ENCODE measurements at places on chromosomes 11 and 22. TPM values are rescaled to one million over a fixed set of nuclear protein-coding genes. Genes with fewer than 3 reads are reported as not detected.

DNA sequence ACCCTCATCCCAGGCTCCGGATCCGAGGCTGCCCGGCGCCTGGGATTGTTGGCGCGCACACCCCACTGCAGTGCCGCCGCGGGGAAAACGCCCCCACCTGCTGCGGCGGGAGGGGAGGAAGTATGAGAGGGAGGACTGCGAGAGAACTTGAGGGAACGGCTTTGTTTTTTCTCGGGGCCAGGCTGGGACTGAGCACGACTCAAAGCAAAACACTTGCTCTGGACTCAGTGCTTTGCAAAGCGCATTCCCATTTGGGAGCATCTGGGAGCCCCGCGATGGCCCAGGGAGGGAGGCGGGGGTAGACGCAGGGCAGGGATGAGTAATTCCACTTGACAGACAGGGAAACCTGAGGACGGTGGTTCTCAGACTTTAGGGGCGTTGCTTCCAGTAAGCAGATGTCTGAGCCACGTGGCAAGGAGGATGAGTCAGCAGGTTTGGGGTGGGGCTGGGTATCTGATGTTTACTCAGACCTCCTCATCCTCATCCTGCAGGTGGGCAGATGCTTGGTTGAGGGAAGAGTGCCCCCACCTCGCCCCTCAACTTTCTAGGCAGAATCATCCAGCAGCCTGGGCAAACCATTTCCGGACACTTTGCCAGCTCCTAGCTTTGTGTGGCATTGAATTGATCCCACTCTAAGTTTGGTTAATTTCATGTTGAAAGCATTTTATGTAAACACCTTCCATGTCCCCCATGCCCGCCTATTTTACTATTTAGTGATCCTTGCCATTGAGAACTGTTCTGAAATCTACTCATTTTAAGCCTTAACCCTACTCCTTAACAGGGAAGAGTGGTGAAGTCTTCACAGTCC lies 1.5 kb downstream of the MIAT start:
- DNase-seq, result peak; percentile 92

DNA sequence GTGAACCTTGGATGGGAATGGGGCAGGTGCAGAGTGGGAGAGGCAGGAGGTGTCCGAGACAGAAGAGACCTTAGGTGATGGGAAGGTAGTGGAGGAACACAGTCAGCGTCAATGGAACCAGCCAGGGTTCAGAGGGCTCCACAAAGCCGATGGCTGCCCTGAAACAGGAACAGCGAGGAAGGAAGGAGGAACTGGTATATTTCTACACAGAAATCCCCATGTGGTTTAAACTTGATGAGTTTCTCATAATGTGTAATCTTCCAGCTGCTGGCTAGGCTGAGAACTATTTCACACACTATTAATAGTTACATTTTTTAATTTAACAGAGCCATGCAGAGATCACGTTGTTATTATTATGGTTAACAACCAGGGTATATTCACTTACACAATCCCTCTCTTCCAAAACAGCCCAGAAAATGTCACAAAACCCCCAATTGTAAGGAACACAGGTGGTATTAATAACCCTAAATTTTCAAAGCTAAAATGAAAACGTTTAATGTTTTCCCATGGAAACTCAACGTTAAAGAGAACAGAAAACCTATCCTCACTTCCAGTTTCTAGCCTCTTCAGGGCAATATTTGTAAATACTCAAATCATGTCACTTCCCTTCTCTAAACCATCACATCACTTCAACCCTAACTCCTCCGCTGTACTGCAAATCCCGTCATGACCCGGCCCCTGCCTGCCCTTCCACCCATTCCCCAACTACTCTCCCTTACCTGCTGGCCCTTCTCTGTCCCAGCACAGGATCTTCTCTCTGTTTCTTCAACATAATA lies 74.5 kb upstream of the ARFGAP3 start:
- DNase-seq, result no peak

The PRG3 gene
- not detected for total RNA-seq

DNA sequence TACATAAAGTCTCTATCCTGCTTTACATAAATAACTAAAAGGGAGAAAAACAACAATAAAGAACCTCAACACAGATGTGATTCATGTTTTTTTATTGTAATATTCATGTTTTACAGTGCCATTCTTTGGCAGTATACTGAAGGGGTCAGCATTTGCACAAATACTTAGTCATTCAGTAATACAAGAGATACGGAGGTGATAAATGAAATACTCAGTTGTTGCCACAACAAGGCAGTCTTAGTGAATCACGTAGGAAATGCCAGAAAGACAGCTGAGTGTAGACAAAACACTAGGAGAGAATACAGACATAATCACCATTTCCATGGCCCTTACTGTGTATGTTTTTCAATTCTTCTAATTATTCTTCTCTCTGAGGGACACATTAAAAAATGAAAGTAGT lies 910.4 kb downstream of the METTL15 start:
- no peak for DNase-seq

The UCP3 gene
- total RNA-seq, result 0.73 TPM
